Activated CD8-positive, alpha-beta memory T cell treated with anti-CD3 and anti-CD28 coated beads for 4 hours (primary cell): ENCODE measurements at places on chromosomes 6 and 20.

DNA sequence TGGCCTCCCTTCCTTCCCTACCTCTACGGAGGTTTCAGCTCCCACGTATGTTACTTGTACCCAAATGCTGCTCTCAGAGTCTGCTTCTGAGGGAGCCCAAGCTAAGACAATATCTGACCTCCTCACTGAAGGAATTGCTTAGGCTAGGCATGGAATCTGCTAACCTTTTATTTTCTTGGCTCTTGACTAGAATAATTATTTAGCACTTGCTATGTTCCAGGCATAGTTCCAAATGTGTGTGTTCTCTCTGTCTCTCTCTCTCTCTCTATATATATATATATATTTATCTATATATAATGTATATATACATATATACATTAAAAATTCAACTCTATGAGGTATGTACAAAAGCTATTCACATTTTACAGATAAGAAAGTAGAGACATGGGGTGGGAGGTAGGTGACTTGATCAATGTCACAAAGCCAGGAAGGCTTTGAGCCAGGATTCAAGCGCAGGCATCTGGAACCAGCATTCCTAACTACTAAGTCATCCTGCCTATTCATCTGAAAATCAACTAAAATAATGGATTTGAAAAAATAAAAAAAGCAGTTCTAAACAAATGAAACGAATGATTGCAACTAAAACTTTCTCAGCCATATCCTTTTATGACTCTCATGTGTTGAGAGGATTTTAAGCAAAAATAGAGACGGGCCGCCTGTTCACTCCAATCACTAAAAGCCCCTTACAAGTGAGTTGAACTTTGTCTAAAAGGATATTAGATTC lies 189.7 kb upstream of the JAG1 start:
- no peak for DNase-seq

GRCh38 chr6:21587179-21587960 lies 6.2 kb upstream of the SOX4 start:
- DNase-seq = no peak

GRCh38 chr20:38126932-38127621 lies 38.0 kb downstream of the TGM2 start:
- no peak for DNase-seq

DNA sequence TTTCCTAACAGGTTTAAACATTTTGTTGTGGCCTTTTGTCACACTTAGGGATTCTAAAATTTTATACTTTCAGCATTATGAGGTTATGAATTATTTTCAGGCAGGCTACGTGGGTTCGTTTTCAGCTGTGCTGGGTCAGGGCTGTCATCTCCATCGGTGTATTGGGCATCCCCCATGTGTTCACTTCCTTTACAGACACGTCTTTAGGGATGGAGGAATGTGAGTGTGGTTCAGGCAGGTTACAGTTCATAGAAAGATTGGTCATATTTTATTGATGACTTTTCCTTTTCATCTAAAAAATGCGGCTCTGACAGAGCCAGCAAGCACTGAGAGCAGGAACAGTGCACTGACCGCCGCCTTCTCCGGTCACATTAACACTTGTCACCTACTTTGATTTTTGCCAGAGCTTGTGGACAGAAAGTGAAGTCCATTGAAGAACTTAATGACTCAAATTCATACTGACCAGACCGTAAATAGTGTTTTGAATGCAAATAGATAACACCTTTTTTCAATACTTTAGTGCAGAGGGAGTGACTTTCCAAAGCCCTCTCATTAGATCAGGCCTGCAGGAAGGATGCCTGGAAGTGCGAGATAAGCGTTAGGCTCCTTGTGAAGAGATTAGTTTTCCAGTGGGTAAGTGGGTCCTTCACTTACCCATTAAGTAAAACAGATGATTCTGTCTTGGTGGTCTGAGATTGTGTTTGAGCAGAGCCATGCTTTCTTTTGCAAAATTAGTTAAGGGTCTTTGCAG lies 113.1 kb downstream of the TIAM2 start:
- no peak for DNase-seq

DNA sequence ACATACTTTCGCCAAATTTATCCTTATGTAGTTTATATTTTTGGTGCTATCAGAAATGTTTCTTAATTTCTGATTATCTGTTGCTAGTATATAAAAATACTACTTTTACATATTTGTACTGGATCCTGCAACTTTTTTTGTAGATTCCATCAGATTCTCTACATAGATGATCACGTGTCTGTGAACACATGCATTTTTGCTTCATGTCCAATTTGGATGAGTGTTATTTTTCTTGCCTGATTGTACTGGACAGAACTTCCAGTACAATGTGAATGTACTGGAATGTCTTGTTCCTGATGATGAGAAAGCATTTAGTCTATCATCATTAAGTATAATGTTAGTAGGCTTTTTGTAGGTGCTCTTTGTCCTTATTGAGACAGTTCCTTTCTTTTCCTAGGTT lies 25.0 kb upstream of the SSR1 start:
- DNase-seq = no peak

GRCh38 chr6:168574699-168575195 lies 133.8 kb downstream of the SMOC2 start:
- no peak for DNase-seq

DNA sequence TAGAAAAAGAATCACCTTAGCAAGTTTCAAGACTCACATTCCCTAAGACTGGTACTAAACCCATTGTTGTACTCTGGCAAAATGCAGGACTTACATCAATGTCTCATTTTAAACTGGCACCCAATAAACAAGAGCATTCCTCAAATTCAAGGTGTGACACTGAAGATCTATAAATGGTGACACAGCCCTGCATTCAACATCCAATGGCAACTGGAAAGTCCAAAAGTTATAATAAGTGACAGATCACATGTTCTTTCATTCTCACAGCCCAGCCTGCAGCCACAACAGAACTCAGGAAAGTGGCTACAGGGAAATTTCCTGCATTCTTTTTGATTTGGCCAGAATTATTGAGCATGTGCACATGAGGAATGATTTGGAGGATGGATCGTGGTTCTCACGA lies 57.5 kb downstream of the MBOAT1 start:
- DNase-seq = no peak

GRCh38 chr20:63098195-63098810 lies 91.5 kb upstream of the BHLHE23 start:
- DNase-seq = no peak

GRCh38 chr6:35016502-35017321 lies 124.4 kb downstream of the TCP11 start:
- no peak for DNase-seq

DNA sequence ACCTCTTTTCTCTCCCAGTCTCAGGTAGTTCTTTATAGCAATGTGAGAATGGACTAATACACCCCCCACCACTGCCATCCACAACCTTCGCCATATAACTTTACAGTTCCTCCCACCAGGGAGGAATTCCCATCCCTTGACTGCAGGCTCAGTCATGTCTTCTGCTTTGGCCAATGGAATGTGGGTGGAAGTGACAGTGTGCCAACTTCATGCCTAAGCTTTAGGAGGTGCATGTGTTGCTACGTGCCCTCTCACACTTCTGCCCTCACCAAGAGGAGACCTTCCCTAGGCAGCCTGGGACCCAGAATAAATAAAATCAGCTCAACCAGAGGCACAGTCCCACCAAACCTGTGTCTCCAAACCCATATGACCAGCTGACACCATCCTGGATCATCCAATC lies 33.0 kb upstream of the LRRN4 start:
- no peak for DNase-seq

- no peak for DNase-seq
Observed at GRCh38 chr6:71349976-71350615, 61.5 kb downstream of the OGFRL1 start.

DNA sequence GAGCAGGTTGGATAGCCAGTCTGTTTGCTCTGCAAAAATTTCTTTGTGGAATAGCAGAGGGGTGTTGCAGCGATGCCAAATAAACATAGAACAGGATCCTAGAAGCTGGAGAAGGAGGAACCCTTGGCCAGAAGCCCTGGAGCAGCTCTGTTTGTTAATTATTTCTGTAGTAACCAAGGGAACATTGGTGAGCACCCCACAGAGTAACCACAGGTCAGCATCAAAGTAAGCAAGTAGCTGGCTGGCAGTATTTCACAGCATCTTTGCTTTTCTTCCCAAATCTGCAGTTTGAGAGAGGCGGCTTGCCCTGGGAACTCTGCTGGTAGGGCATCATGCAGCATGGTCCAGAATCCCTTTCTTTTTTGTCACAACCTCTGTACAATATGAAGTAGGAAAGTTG lies 12.7 kb upstream of the APMAP start:
- DNase-seq = no peak
